ENCODE measurements at places on chromosomes 12 and 14.

DNA sequence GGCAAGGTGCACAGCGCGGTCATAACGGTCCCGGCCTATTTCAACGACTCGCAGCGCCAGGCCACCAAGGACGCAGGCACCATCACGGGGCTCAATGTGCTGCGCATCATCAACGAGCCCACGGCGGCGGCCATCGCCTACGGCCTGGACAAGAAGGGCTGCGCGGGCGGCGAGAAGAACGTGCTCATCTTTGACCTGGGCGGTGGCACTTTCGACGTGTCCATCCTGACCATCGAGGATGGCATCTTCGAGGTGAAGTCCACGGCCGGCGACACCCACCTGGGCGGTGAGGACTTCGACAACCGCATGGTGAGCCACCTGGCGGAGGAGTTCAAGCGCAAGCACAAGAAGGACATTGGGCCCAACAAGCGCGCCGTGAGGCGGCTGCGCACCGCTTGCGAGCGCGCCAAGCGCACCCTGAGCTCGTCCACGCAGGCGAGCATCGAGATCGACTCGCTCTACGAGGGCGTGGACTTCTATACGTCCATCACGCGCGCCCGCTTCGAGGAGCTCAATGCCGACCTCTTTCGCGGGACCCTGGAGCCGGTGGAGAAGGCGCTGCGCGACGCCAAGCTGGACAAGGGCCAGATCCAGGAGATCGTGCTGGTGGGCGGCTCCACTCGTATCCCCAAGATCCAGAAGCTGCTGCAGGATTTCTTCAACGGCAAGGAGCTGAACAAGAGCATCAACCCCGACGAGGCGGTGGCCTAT lies 875 bp downstream of the HSPA2 start:
- peak overlapping the region; percentile 94 for H3K4me3 ChIP-seq
- peak; percentile 19 for DNase-seq
- H3K27ac ChIP-seq: no peak overlapping the region
- H3K27me3 ChIP-seq: peaks cover 58% of the 10 kb centered on the region
- H3K4me1 ChIP-seq: peaks cover 24% of the 10 kb centered on the region

DNA sequence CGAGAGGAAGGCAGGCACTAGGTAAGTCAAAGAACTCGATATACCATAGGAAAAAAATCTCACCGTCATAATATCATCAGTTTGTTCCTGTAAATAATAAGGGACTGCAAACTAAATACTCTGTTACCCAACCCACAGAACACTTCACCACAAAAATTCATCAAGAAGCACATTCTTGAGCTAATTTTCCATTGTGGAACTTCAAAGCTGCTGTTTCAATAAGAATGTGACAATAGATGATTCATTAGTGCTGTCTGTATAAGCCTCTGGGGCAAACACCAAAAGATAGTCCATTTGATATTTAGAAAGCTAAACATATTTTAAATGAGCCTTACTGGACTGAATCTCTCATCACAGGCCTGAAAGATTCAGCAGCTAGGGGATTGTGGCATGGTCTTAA lies 219.4 kb downstream of the KSR2 start:
- no peaks in the 10 kb centered on the region for H3K4me1 ChIP-seq
- no peaks in the 10 kb centered on the region for H3K27me3 ChIP-seq
- H3K4me3 ChIP-seq: no peak overlapping the region
- H3K36me3 ChIP-seq: no peaks in the 10 kb centered on the region

- no peak overlapping the region for H3K27ac ChIP-seq
- no peaks in the 10 kb centered on the region for H3K36me3 ChIP-seq
- no peaks in the 10 kb centered on the region for H3K4me1 ChIP-seq
- DNase-seq: no peak
- no peaks in the 10 kb centered on the region for H3K27me3 ChIP-seq
These were observed 98.1 kb downstream of the WIF1 start for GRCh38 chr12:65022960-65023359.

- no peaks in the 10 kb centered on the region for H3K4me1 ChIP-seq
- no peaks in the 10 kb centered on the region for H3K27me3 ChIP-seq
- H3K27ac ChIP-seq: no peak overlapping the region
- H3K36me3 ChIP-seq: peaks cover 30% of the 10 kb centered on the region
These were observed 16.0 kb downstream of the NR2C1 start for GRCh38 chr12:95057424-95057823.

GRCh38 chr12:122979908-122980182 lies 636 bp upstream of the ARL6IP4 start:
- H3K27ac ChIP-seq: peak overlapping the region; percentile 88
- peaks cover 20% of the 10 kb centered on the region for H3K36me3 ChIP-seq
- peaks cover 32% of the 10 kb centered on the region for H3K4me1 ChIP-seq
- H3K27me3 ChIP-seq: no peaks in the 10 kb centered on the region
- peak overlapping the region; percentile 93 for H3K4me3 ChIP-seq

GRCh38 chr12:51538149-51538548 lies 52.9 kb upstream of the SCN8A start:
- no peak overlapping the region for H3K27ac ChIP-seq
- DNase-seq: no peak

- peaks cover 3% of the 10 kb centered on the region for H3K27me3 ChIP-seq
- H3K27ac ChIP-seq: no peak overlapping the region
- DNase-seq: no peak
- H3K4me3 ChIP-seq: no peak overlapping the region
- H3K36me3 ChIP-seq: no peaks in the 10 kb centered on the region
These were observed 12.9 kb downstream of the NYNRIN start for GRCh38 chr14:24411443-24412389.
